ENCODE measurements at places on chromosomes 5 and 9.

DNA sequence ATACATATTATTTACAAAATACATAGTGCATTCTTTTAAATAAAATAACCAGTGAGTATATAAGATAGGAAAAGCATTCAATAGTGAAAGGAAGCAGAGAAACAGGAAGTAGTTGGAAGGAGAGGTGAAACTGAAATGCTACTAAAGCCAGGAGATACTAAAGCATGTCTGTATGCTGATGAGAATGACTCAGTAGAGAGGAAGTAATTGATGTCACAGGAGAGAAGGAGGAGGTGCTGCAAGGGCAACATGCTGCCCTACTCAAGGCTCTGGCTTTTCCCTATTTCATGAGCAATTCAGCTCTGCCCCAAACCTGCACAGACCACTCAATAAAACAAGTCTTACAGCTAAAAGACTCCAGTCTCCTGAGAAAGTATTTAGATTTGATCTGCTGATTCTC, 108.5 kb upstream of the TXNDC8 start:
- DNase-seq: no peak

DNA sequence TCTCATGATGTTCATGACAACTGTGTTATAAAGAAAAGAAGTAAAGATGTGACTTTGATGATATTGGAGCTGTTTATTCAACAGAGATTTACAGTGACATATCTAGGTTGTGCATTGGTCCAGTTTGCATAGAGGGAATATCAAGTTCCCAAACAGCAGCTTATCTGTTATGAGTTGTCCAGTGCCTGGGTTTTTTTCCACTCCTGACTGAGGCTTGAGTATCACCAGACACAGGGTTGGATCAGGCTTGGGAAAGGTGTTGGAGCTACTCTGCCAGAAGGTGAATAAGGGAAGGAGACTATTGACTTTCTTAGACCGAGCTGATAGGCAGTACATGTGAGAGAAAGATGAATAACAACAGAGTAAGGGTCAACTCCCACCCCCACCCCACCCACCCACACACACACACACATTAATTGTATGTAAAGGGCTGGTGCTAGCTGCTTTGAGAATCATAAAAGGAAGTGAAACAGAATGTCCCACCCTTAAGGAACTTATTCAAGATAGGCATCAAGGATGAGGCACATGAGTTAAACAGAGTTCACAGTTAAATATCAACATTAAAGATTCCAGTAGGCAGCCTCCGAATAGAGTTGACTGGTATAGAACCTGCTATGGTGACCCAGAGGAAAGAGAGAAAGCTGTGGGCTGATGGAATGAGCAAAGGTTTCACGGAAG, 33.0 kb upstream of the RASGRF2 start:
- no peak for DNase-seq

DNA sequence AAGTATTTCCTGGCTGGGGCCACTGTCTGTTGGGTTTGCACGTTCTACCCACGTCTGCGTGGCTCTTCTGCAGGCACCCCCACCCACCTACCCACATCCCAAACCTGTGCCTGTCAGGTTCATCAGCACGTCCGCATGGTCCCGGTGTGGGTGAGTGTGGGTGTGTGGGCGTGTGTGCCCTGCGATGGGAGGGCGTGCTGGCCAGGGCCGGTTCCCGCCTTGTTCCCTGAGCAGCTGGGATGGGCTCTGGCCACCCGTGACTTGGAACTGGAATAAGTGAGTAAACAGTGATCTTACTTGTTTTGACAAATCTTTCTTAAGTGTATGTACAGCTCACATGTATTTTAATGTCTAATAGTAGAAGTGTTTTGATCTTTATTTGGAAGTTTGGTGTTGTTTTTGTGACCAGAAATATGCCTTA, 20.4 kb downstream of the ERGIC1 start:
- no peak for DNase-seq

- no peak for DNase-seq
Observed at GRCh38 chr9:129063061-129063460, 17.9 kb upstream of the DOLPP1 start.

GRCh38 chr5:152427721-152428120, 22.6 kb upstream of the NMUR2 start:
- no peak for DNase-seq

DNA sequence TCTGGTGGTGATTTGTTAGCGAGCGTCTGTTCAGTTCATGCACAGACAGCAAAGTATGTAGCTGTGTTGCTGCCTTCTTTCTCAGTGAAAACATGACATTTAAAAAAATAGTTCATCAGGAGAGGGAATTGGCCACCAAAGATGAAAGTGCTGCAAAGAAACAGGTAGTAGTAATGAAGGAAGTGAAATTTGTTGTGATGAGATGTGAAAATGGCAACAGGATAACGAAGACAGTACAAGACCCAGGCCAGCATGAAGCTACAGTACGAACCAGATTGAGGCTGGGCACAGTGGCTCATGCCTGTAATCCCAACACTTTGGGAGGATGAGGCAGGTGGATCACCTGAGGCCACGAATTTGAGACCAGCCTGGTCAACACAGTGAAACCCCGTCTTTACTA, 136.0 kb downstream of the SMARCA2 start:
- DNase-seq: no peak

GRCh38 chr5:109451146-109451545, 41.4 kb upstream of the PJA2 start:
- DNase-seq: no peak

DNA sequence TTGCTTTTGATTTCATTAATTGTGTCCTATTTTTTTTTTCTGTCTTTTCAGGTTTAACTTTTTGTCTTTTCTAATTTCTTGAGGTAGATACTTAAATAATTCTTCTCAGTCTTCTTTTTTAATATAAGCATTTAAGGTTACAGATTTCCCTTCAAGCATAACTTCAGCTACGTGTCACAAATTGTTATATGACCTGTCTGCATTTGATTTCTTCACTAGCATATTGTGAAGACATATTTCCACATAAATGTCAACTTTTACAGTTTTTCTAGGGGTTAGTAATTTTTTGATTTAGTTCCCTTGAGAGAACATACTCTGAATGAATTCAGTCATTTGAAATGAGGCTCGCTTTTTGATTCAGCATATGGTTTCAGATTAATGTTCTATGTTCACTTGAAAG, 35.6 kb downstream of the RASA1 start:
- DNase-seq: no peak

DNA sequence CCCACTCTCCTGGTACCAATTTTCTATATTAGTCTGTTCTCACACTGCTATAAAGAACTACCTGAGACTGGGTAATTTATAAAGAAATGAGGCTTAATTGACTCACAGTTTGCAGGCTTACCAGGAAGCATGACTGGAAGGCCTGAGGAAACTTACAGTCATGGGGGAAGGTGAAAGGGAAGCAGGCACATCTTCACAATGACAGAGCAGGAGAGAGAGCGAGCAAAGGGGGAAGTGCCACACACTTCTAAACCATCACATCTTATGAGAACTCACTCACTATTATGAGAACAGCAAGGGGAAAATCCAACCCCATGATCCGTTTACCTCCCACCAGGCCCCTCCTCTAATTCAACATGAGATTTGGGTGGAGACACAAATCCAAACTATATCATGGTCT, 72.2 kb downstream of the ATG10 start:
- no peak for DNase-seq

- no peak for DNase-seq
Observed at GRCh38 chr5:169838688-169839087, 141.6 kb downstream of the INSYN2B start.

DNA sequence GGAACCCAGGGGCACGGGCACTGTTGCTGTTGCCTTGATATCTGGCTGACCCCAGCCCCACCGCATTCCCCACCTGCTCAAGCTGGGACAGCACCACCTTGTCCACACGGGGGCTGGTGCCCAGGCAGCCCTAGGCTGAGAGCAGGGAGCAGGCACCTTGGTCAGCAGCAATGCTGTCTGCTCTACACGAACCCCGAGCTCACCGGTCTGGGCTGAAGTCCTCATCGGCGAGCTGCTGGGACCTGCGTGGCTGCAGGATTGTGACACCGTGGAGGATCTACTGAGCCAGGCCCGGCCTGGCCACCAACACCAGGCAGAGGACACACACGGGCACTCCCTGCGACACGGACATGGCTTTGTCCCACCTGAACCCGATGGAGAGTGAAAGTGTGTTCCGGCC, 78.1 kb downstream of the KCNT1 start:
- no peak for DNase-seq

- DNase-seq: no peak
Observed at GRCh38 chr9:99155736-99156135, 50.8 kb downstream of the TGFBR1 start.

DNA sequence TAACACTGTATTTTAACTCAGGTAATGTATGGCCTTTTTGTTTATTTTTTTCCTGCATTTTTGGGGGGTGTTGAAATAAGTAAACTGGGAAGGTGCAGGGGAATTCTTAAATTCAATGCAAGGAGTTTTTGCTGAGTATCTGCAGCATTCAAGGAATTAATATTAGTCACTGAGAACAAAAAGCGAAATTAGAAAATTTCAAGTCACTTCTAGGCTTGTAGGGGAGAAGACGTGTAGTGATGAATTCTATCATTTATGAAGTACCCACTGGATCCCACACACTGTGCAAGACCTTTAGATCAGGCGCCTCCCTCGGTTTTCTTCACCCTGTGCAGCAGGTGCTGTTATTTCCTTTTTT, 1.2 kb downstream of the EHMT1 start:
- DNase-seq: no peak

- no peak for DNase-seq
Observed at GRCh38 chr5:139658501-139658927, 10.4 kb downstream of the CXXC5 start.

Measured in stimulated activated CD4-positive, alpha-beta T cell treated with anti-CD3 and anti-CD28 coated beads, Interleukin-2, amount 100 ng/mL, for 24 hours (primary cell).